ENCODE measurements at places on chromosomes 1 and 21.
A peak's percentile ranks its signal among the peaks of the same experiment; 100 is the strongest.

- DNase-seq = no peak
These were observed 31.1 kb downstream of the CAPN8 start for GRCh38 chr1:223634423-223634822.

- DNase-seq = no peak
These were observed 50.4 kb downstream of the SNRPE start for GRCh38 chr1:203911806-203912205.

DNA sequence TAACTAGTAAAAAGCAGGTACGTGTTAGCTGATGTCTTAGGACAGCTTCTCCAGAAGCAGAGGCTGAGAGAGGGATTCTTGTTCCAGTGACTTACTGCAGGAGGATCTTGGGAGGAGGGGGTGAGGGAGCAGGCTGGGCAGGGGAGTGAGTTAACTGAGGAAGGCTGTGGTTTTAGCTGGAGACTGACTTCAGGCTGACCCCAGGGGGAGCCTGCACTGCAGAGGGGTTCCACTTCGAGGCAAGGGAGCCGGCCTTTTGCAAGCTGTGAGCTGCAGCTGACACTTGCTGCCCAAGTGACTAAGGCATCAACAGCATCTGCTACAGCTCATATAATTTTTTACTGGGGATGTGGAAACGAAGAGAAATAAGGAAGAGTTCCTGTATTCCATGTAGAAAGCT is 50.4 kb upstream of the SOD1 start:
- no peak for DNase-seq

DNA sequence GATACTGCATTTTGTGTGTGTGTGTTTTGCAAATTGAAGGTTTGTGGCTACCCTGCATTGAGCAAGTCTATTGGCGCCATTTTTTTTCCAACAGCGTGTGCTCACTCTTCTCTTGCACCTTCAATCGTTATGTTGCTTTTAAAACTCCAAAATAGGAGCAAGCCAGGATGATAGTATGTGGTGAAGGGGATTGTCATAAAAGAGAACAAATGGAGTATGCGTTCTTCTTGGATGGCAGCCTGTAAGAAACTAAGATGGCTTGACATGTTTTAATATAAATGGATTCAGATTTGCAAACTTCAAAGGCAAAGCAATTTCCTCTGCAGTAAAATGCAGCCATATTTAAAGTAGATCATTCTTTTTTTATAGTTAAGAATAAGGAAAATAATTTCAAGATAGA is 43.2 kb upstream of the KCNK1 start:
- no peak for DNase-seq

DNA sequence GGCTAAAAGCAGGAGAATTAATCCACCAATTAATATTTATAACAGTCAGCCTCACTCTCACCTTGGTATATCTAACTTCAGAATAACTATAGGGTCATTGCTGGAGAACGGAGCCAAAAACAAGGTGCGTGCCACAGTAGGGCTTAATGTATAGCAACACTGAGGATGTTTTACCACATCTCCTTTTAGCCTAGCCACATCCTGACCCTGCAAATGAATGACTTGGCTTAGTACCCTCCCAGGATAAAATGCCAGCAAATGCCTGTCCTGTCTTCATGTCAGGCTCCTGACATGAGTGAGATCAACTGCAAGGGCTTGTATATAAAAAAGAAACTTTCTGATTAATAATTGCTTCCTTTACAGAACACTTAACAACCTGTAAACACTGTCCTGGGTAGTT is 2.7 kb upstream of the CDC42BPA start:
- no peak for DNase-seq

- no peak for DNase-seq
These were observed 67.7 kb downstream of the SSBP3 start for GRCh38 chr1:54338464-54338863.

DNA sequence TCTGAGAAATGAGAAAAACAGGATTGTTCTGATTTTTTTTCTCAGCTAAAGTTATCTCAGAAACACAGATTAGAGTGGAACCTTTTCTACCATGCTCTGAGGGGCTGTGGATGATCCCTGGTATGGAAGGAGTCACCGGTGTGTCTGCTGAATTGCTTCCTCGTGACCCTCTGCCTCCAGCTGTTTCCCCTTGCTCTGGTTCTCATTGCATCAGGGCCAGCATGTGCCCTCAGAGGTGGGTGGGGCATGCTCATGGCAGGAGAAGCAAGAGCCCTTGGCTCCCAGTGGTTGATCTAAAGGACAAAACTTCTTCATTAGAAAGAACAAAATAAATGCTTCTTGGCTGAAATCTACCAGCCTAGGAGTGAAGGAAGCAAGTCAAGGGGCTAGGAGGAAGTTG is 183.2 kb upstream of the HMCN1 start:
- no peak for DNase-seq

DNA sequence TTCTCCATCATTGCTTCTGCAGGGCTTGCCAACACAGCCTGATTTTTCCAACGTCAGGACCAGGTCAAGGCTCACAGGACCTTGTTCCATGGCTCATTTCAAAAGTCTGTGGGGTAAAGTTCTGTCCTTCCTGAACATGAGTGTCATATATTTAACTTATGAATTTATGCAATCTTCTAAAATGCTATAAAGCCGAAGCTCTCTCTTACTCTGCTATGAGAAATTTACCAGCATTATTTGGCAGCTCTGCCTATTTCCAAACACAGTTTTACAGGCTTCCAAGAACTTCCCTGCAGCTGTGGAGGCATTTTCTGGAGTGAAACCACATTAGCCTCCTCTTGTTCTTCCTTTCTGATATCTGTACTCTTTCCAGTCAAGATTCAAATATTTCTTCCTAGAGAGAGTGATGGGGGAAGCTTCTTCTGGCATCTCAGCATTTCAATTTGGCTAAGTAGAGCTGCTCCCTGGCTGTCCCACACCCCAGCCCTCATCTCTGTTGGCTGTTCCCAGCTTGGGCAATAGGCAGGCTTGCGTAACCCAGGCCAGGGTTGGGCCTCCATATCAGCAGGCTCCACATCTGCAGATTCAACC is 15.6 kb upstream of the HMGCS2 start:
- no peak for DNase-seq

GRCh38 chr1:14606632-14607031 is 8.1 kb downstream of the KAZN start:
- no peak for DNase-seq

DNA sequence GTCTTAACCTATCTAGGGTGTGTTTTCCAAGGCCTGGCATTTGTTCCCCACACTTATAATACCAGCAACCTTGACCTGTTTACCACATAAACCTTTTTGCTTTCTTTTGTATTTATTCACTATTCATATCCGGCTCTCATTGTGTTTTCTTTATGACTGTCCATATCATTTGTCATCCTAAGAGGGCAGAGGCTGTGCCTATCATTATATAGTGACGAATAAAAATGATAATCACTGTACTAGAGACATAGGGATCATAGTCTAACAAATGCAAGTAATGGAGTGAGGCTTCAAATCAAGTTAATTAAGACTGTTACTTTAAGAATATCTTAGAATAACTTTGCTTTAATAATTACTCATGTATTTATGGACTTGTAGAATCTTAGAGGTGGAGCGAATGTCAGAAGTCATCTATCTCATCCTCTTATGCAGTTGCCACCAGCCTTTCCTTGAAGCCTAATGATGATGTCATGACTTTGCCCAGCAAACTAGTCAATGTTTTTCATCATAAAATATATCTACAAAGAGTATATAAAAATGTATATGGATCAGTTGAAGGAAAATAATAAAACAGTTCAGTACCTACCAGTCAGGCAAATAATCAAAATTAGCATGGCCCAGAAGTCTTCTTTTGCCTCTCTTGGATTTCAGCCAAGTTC is 4.7 kb upstream of the ETV3 start:
- no peak for DNase-seq

GRCh38 chr1:12035312-12035711 is 16.0 kb downstream of the MIIP start:
- no peak for DNase-seq

- no peak for DNase-seq
These were observed 20.2 kb upstream of the ERO1B start for GRCh38 chr1:236301958-236302335.

DNA sequence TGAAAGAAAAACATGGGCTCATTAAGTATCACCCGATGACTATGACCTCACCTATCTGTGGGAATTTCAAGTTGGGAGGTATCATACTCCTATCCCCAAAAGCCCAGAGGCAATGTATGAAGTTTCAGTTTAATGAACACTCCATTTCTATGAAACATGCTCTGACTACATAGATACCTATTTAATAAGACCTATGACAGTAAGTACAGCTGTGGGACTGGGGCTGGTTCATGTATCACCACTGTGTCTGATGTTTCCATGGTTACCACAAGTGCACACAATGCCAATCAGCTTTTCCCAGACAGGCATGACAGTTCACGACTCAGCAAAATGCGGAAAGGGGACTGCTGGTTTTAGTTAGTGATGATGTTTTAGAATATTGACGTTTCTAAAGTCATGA is 167.7 kb downstream of the SIPA1L2 start:
- no peak for DNase-seq

DNA sequence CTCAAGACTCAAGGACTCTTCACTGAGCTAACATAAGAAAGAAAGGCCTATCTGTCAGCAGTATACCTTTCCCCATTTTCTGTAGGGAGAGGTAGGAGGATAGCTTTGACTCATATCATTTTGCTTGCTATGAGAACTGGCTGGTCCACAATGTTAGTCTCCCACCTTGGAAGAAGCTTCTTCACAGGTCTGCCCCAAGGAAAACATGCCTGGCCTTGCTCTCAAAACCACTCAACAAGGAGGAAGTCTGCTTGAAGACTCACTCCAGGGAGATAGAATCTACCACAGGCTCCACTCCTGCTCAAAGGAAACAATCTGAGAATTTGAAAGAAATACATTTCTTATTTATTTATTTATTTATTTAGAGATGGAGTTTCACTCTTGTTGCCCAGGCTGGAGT is 29.5 kb upstream of the LAMC1 start:
- DNase-seq = no peak

DNA sequence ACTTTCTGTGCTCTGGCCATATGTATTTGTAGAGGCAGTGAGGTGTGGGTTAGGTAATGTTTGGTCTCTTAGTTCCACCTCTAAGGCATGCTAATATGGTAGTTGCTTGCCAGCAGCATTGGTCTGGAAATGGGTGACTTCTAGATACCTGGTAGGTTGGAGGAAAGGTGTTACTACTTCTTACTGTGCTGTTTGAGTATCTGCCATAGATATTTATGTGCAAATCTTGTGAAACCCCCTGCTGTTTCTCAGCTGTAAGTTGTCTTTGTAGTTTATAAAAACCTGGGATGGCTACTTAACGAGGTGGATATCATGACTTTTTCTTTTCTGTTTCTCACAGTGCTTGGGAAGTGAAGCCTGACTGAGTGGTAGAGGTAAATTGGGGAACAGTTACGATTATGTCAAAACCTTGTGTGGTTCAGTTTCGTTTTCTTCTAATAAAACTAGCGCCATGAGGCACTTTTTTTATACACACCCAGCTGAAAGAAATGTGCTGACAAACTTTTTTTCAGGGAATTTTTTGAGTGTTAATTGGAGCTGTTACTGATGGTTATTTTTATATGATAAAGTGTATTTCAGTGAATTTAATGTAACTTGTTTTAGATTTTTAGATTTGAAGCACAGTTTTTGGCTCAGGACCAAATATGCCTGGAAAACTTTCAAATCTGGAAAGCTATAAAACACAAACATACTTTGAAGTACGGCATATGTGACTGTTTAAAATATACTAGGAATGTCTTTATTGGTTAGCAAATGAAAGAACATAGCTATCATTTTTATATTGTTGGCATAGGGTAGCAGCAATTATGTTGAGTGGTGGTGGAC is 42.1 kb downstream of the CAMSAP2 start:
- DNase-seq = no peak

- DNase-seq = no peak
These were observed 35.0 kb downstream of the TMCC2 start for GRCh38 chr1:205262731-205263171.

- peak; percentile 16 for DNase-seq
These were observed 2.4 kb upstream of the SLC19A1 start for GRCh38 chr21:45544449-45545235.

GRCh38 chr1:208601561-208601960 is 357.4 kb upstream of the PLXNA2 start:
- DNase-seq = no peak

- DNase-seq = no peak
These were observed 119.0 kb upstream of the DPT start for GRCh38 chr1:168848051-168848450.

DNA sequence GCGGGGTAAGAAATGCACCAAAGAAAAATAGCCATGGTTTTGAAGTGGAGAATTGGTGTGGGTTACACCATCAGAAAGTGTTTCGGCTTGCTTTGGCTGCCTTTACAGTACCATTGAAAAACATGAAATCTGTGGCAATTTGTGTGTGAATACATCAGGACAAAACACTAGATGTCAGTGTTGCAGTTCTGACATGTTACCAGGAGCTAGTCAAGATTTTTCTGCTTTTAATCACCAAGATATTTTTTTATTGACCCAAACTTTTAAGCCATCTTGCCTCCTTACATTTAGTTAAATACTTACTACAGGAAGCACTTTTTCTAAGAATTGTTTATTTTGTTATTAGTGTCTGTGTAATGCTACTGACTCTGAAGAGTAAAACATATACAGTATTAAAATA is 14.3 kb downstream of the RRP15 start:
- DNase-seq = no peak

GRCh38 chr1:26053718-26054560 is 8.0 kb upstream of the SLC30A2 start:
- DNase-seq = no peak

GRCh38 chr1:33299461-33300155 is 21.3 kb downstream of the A3GALT2 start:
- DNase-seq = no peak

GRCh38 chr1:203742436-203742835 is 22.5 kb upstream of the LAX1 start:
- DNase-seq = no peak

DNA sequence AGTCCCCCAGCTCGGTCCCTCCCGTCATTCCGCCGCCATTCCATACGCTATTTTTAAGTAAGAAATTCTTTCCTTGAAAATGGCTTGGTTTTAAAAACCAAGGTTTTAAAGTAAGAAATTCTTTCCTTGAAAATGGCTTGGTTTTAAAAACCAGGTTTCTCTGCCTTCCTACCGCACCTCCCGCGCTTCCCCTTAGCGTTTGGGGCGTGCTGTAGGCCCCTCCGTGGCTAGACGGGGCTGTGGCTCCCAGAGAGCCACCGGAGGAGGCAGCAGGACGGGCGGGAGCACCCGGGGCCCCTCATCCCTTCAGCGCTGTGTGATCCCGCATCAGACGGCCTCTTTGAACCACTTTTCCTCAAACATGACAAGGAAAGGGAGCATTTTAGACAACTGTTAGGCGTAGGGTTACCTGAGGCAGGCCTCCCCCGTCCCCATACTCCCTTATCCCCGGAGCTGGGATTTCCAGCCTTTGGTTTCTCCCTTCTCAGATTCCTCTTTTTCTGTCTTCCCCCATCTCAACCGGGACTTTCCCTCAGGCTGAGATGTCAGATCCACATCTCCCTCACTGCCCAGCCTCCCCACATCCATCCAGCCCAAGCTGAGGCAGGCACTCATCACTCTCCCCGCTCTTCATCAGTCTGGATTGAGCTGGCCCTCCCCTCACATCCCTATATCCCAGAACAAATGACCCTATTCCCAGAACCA is 541 bp upstream of the CD58 start:
- no peak for DNase-seq

Data from activated T-cell treated with anti-CD3 and anti-CD28 coated beads, Interleukin-2, amount 50 U/mL, for 1 hour (primary cell).